ENCODE measurements at places on chromosomes 4 and X.

DNA sequence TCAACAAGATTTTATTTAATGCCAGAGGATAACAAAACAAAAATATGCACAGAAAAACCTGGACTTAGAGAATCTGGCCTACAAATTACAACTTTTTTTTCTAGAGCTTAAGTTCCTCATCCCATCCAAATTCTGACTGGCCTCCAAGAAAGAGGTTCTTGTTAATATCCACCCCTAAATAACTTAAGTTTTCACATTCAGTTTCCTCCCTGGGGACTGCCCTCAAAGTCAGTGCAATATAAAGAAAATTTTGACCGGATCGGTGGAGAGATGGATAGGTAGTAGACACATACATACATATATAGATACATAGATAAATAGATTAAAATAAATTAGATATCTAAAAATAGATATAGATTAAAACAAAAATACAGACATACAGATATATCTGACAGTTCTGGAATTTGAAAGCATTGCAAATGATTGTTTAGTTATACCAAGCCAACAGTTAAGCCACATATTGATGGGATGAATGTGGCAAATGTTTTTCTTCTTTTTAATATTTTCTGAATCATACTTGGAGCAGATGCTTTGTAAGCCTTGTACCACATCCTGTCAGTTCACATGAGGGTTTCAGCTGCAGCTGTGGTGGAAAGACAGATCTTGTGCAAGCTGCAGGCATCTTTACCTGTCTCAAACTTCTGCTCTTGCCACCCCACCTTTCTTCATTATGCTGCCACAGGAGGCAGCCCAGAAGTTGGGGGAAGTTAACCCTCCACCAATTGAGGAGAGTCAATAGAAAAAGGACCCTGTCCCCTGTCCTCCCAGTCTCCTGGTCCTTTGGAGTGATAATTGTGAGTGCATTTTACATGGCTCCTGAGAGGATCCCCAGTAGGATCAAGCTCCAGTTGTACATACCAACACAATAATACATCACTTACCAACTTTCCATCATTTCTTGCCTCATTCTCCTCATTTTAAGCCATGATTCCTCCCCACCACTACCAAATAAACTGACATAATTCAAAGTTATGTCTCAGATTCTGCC is 58.5 kb upstream of the PRDM8 start:
- H3K27me3 ChIP-seq, result no peaks in the 10 kb centered on the region
- H3K4me3 ChIP-seq, result no peak overlapping the region
- no peak for DNase-seq
- H3K4me1 ChIP-seq, result no peaks in the 10 kb centered on the region

DNA sequence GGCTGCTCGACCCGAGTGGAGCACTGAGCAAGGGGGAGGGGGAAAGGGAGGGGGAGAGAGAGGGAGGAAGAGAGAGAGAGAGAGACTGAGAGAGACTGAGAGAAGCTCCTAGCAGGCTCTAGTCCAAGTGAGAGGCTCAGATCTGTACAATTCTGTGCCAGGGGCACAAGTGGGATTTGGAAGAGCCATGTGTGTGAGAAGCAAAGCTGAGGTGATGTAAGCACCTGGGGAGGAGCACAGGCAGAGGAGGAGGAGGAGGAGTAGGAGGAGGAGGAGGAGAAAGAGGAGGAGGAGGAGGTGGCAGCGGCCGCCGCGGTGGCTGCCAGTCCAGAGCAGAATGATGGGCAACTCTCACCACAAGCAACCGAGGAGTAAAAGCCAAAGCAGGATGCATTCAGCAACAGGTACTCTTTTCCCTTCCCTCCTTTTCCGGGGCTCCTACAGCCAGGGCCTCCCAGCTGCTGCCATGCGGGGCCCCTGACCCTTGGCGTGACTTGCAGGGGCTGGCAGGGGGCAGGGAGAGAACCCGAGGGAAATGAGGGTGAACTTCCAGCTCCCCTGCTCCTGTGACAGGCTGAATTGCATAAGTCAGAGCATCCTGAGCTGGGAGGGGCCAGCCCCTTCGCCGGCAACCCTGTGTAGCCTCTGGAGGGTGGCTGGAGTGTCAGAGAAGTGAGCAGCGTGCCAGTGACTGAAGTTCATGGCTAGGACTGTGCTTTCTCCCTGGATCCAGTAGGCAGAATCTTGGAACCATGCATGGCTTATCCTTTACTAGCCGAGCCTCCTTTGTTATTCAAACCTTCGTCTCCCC is 62.2 kb downstream of the RTL5 start:
- no peak for DNase-seq
- no peaks in the 10 kb centered on the region for H3K4me1 ChIP-seq
- H3K27me3 ChIP-seq, result no peaks in the 10 kb centered on the region
- no peak overlapping the region for H3K27ac ChIP-seq

DNA sequence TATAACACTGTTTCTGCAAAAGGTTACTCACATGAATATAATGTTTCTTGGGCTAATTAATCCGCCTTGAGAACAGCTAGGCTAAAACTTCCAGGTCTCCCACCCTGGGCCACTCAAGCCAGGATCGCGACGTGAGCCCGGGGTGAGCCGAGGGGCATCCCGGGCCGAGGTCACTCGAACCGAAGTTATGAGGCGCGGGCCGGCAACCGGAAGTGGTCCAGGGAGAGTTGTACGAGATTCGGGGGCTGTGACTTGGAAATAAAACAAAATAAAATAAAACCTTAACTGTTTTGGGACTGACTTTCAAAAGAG is 317 bp downstream of the CMC4 start:
- DNase-seq, result no peak
- H3K4me3 ChIP-seq, result peak overlapping the region; percentile 86
- H3K36me3 ChIP-seq, result peaks cover 6% of the 10 kb centered on the region
- no peaks in the 10 kb centered on the region for H3K27me3 ChIP-seq
- peaks cover 45% of the 10 kb centered on the region for H3K4me1 ChIP-seq
- H3K27ac ChIP-seq, result peak overlapping the region; percentile 77

DNA sequence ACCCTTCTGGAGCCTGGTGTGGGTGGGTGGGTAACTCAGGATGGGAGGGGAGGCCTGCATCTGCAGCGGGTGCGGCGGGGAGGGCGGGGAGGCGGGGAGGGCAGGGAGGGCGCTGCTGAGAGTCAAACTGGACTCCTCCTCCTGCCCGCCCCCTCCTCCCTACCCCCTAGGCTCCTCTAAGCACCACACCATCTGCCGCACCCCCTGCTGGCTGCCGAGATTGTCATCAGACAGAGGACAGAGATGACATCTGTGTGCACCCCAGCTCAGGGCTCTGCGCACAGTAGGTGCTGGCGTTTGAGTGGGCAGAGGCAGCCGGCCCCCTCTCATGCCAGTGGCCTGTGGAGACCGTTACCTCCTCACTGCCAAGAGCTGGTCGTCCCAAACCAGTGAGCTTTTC is 10.6 kb upstream of the HMX1 start:
- H3K36me3 ChIP-seq, result no peaks in the 10 kb centered on the region
- H3K4me3 ChIP-seq, result no peak overlapping the region
- H3K27me3 ChIP-seq, result peaks cover 64% of the 10 kb centered on the region
- no peak overlapping the region for H3K27ac ChIP-seq
- DNase-seq, result no peak
